ENCODE measurements at places on chromosomes 7 and 10.

DNA sequence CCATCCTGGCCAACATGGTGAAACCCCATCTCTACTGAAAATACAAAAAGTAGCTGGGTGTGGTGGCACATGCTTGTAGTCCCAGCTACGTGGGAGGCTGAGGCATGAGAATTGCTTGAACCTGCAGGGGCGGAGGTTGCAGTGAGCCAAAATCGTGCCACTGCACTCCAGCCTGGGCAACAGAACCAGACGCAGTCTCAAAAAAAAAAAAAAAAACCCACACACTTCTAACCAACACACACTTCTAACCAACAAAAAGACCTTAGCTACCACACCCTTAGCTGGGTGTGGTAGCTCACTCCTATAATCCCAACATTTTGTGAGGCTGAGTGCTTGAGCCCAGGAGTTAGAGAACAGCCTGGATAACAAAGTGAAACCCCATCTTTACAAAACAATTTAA lies 33.9 kb upstream of the SPOCK2 start:
- DNase-seq: no peak

DNA sequence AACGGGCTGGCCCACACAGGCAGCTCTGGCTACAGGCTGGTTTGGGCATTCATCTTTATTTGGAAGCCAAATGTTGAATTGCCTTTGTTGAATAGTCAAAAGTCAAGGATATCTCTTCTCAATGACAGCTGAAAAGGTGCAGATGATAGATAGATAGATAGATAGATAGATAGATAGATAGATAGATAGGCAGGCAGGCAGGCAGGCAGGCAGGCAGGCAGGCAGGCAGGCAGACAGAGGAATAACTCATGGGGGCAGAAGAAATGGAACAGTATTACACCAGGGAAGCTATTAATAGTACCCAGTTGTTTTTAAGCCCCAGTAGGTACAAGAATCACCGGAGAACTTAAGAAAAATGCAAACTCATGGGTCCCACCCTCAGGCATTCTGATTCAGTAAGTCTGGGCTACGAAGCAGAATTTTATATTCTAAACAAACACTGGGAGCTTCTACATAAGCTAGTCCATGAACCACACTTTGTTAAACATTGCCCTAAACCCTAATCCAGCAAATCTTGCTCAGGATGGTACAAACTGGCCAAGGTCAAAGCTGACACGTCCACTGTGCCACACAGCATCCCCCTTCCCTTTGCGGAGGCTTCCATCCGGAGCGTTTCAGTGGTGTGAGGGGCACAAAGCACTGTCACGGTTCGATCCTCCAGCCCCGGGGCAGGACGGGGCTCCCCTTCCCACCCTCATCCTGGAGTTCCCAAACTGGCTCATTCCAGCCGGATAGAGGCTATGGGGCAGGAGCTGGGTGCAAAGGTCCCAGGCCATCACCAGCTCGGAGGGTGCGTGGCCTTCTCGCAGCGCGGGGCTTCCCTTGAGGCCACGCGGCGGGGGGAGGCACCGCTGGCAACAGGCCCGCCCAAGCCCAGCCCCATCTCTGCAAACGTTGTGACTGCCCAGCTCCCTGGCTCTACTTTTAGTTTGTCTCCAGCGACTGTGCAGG lies 6.7 kb downstream of the PRKAG2 start:
- no peak for DNase-seq

- DNase-seq: no peak
These were observed 9.5 kb downstream of the CALML3 start for GRCh38 chr10:5534051-5534821.

- DNase-seq: no peak
These were observed 2.3 kb downstream of the DMTF1 start for GRCh38 chr7:87154569-87154968.

DNA sequence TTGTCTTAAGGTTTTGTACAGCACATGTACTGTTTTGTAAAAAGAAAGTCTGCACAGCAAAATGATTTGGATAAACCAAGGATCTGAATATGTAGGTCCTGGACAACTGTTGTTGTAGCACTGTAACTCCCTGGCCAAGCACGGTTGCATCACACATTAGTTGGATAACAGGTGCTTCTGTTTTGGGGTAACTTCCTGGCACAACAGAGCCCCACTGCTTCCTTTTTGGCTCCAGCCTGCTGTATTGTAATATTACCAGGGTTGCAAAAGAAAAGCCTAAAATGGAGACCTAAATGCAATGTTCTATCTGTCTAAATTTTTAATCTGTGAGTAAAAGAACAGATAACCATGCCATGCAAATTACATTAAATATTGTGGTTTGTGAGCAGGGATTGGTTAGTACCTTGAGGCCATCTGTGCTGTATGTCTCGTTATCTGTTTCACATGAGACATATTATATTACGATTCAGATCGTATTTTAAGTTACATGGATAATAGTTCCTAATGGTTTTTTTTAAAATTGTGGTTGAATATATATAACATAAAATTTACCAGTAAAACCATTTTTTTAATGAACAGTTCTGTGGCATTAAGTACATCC lies 27.5 kb upstream of the WAC start:
- DNase-seq: no peak

DNA sequence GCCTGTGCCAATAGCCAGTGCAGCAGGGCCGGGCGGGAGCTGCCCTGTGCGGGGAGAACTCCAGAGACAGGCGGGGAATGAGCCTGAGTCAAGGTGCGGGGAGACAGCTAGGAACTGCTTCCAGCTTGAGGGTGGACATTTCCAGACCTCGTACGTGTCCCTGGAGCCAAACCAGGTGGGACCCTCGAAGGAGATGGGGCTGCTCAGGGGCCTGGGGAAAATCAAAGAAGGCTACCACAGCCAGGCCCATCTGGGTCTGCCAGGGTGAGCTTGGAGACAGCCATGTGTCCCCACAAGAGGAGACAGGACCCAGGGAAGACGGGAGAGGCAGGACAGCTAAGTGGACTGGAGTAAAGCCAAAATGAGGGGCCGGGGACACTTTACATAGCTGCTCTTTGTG lies 504.9 kb upstream of the MGMT start:
- DNase-seq: no peak
